Stimulated activated CD8-positive, alpha-beta memory T cell treated with anti-CD3 and anti-CD28 coated beads, Interleukin-2, amount 100 ng/mL, for 1 hour (primary cell): ENCODE measurements at places on chromosomes 5 and 9.

GRCh38 chr9:74901001-74901400, 13.3 kb upstream of the TRPM6 start:
- DNase-seq = no peak

DNA sequence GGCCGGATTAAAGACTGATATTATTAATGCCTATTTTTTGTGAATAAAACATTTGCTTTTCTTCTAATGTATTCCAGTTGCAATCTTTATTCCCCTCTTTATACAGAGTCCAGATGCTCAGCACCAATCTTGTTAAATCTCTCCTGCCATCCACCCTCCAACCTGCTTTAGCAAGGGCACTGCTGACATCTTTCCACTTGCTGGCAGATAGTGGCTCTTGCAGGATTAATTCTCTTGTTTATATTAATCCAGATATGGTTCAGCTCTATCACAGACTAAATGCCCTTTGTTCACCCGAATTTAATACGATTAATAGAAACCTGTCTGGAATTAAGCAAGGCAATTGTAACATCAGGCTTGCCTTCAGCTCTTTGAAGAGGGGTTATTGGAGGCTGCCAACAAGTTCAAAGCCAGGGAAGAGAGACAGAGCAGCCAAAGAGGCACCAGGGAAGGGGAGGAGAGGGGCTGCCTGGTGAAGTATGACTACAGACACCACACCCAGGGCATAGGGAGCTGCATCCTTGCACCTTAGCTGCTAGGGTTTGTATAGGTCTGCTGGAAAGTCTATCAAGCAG, 236.2 kb downstream of the SAXO1 start:
- DNase-seq = no peak

- no peak for DNase-seq
These were observed 39.2 kb downstream of the NADK2 start for GRCh38 chr5:36202521-36202961.

- DNase-seq = no peak
These were observed 334.4 kb downstream of the ARHGEF28 start for GRCh38 chr5:73960426-73960825.

- DNase-seq = no peak
These were observed 12.6 kb downstream of the HABP4 start for GRCh38 chr9:96462541-96462940.

GRCh38 chr9:38053697-38054461, 15.1 kb downstream of the SHB start:
- DNase-seq = no peak

- no peak for DNase-seq
These were observed 345.7 kb downstream of the SPATA31D1 start for GRCh38 chr9:82334286-82334685.

DNA sequence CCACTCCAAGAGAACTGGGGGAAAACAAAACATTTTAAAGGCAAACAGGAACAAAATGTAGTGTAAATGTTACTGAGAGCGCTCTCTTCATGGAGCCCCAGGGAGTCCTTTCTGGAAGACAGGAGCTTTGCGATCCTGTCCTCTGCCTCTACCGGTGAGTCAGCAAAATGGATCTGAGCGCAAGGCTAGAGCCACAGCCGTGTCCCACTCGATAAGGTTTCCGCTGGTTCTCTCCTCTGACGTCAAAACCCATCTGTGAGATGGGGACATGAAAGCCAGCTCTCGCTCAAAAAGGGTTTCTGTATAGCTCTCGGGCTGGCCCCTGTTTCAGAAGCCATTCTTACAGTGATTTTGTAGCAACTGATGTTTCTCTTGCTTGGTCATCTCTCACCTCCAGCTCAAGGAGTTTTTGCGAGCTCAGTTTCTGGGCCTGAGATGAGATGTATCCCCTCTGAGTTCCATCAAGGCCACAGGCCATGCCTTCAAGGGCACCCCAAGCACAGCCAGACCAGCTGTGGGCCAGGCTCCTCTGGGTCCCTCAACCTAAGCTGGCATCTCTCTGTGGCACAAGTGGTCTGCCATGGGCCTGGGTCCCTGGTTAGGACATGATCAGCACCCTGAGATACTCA, 101.6 kb downstream of the FSTL4 start:
- DNase-seq = no peak
